ENCODE measurements at places on chromosomes 3 and 15.

GRCh38 chr3:111915905-111916304 is 56.8 kb downstream of the PHLDB2 start:
- no peak for DNase-seq

GRCh38 chr15:57500979-57501576 is 90.6 kb upstream of the MYZAP start:
- no peak for DNase-seq

DNA sequence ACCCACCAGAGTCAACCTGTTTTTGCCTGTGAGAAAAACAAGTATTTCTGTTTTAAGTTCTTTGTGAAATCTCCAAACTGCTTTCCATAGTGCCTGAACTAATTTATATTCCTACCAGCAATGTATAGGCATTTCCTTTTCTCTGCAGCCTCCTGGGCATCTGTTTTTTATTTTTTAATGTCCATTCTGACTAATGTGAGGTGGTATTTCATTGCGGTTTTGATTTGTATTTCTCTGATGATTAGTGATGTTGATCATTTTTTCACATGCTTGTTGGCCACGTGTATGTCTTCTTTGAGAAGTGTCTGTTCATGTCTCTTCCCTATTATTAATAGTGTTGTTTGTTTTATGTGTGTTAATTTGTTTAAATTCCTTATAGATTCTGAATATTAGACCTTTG is 820.5 kb downstream of the MCTP2 start:
- DNase-seq: no peak

DNA sequence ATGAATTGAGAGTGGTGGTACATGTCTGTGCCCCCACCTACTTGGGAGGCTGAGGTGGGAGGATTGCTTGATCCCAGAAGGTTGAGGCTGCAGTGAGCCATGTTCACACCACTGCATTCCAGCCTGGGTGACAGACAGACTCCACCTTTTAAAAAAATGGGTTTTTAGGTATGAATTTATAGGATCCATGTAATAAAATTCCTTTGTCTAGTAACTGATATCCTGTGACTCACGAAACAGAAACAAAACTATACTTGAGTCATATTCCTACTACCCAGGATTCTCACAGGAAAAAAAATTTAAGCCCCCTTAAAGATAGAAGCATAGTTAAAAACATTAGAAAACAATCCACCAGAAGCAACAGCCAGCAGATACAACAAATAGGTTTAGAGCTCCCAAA is 10.0 kb upstream of the CRTC3 start:
- no peak for DNase-seq

GRCh38 chr3:99875929-99876841 is 58.5 kb downstream of the CMSS1 start:
- peak; percentile 67 for DNase-seq

DNA sequence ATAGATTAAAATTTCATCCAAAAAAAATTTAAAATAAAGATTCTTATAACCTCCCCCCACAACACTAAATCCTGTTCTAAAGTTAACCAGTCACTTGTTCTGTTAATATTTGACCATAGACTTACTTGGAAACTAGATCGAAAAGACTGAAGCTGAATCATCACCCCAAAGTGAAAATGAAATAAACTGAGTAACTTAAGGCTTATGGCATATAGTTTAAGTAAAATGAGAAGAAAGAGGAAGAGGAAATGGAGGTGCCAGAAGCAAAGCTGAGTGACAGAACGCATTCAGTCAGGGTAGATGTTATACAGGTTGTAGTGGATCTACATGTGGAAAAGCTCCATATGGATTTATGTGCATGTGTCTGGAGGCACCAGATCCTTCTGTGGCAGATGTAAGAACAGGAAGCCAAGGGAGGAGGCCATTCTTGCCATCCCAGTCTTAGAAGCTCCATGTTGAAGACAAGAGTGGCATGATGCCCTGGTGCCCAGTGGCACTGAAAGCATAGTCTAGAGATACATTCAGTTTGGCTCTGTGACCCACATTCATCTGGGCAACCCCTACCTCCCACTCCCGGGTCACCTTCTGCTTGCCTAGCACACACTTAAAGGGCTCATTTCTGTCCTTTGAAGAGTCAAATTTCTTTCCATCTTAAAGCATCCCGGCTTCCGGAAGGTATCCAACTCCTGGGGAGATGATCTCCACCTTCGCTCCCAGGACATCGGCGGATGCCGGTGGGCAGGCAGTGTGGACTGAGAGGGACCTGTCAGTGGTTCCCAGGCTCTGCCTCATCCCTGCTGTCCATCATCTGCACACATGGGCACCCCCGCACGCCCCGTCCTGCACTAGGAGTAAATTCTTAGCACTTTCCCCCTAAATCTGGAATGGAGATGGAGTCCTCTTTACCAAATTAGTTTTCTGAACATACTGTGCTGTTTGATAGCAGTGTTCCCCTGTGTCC is 90.8 kb downstream of the NEO1 start:
- no peak for DNase-seq

GRCh38 chr3:72959336-72959735 is 37.3 kb upstream of the PPP4R2 start:
- no peak for DNase-seq

All from hematopoietic multipotent progenitor cell treated with erythropoietin and hydrocortisone succinate and interleukin-3 and kit ligand, for 8 days (in vitro differentiated cells).